H9 (cell line): ENCODE measurements at places on chromosomes 2 and 18.

- peak; percentile 50 for DNase-seq
These were observed 151.4 kb upstream of the SIX3 start for GRCh38 chr2:44789971-44790721.

- no peak for DNase-seq
These were observed 2.2 kb upstream of the SSB start for GRCh38 chr2:169796441-169796840.

DNA sequence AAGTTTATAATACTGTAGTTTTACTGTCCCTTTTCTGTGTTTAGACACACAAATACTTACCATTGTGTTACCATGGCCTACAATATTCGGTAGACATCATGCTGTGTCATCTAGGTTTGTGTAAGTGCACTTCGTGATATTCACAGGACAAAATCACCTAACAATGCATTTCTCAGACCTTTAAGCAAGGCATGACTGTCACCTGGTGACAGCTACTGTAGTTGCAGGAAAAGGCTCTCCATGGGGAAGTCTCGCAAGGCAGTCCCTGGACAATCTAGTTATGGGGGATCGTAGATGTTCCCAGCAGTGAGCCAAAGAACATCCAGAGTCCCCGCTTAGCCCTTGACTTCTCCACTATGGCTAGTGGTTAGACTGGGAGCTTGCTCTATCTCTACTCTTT lies 73.1 kb downstream of the EIF2AK3 start:
- peak; percentile 42 for DNase-seq

GRCh38 chr2:27715318-27716210 lies 51.9 kb downstream of the SLC4A1AP start:
- DNase-seq, result no peak

- no peak for DNase-seq
These were observed 1.1 kb upstream of the SALL3 start for GRCh38 chr18:78978349-78979055.

- DNase-seq, result no peak
These were observed 140.7 kb downstream of the ACOXL start for GRCh38 chr2:110873056-110873502.

- DNase-seq, result no peak
These were observed 32.9 kb downstream of the MTERF4 start for GRCh38 chr2:241068942-241069810.

GRCh38 chr2:153059338-153060052 lies 341.1 kb downstream of the ARL6IP6 start:
- no peak for DNase-seq

DNA sequence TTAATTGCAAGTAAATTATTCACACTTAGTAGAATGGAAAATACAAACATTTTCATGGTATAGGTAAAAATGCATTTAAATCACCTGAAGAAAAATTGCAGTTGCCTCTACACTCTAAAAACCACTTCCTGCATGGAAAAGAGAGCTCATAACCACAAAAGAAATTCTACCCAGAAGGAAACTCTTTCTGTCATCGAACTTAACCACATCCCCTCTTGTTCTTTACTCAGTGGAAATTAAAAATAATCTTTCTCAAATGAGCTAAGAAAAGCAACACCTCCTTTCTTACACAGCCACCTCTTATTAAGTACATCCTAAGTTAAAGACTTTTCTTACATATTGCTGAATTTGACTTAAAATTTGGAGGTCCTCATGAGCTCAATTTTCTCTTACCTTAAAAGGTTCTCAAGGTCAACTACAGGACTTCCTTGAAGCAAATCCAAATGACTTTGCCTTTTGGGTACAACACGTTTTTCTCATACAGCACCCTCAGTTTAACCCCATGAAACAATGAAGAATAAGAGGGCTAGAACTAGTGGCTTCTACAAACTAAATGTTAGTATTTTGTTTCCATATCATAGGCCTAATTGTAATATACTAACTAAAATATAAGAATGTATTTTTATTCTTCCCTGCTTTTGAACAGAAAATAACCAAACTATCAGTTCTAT lies 109.1 kb upstream of the CRIM1 start:
- no peak for DNase-seq

- DNase-seq, result no peak
These were observed 35.1 kb upstream of the ROCK2 start for GRCh38 chr2:11379558-11379957.

DNA sequence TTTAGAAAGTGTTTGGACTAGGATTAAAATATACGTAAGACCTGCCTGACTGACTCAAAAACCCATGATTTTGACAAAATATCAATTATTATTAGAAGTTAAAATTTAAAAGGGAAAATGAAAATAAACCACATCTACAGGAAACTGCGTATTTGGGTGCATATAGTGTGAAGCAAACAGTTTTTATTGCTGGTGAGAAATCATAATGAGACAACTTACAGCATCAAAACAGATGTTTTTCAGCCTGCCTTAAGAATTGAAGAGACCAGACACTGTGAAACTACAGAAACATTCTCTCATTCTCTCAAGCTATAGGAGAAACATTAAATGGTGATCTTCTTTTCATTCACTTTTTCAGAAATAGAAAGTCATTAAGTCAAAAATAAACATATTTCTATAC lies 62.9 kb downstream of the RAD51AP2 start:
- no peak for DNase-seq

- no peak for DNase-seq
These were observed 101.9 kb downstream of the PRKCE start for GRCh38 chr2:45753381-45753780.

- no peak for DNase-seq
These were observed 40.2 kb upstream of the WDSUB1 start for GRCh38 chr2:159326569-159327255.

DNA sequence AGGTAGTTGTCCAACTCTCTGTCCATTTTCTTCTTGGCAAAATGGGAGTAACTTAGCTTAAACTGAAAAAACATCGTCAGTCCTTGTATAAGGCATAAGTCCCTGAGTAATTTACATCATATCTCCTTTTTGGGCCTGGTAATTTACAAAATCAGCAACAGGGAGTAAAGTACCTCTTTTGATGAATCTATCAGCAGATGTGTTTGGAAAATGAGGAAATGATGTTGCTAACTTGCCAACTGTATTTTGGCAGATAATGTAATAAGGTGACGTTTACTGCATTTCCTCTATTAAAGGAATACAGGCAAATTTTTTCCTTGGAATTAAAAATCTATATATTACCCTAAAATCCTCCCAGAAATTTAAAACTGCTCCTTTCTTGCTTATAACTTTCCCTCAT lies 29.2 kb downstream of the ANKRD44 start:
- DNase-seq, result no peak

DNA sequence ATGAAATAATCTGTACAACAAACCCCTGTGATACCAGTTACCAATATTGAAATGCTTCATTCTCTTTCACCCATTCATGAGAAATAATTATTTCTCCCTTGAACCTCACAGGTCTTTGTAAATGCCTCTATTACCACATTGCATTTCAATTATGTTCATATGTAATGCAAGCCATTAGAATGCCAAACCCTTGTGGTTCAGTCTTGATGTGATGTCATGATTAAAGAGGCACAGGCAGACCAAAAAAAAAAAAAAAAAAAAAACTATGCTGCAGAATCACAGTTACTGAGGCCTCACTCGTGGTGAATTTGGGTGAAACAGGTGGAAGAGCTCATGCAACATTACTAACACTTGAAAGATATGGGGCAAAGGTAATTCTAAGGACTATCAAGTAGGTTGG lies 9.4 kb upstream of the EPG5 start:
- DNase-seq, result no peak

- DNase-seq, result peak; percentile 72
These were observed 1.1 kb downstream of the IGFBP5 start for GRCh38 chr2:216694082-216694825.

- DNase-seq, result no peak
These were observed 60.6 kb downstream of the FMNL2 start for GRCh38 chr2:152395572-152395971.

DNA sequence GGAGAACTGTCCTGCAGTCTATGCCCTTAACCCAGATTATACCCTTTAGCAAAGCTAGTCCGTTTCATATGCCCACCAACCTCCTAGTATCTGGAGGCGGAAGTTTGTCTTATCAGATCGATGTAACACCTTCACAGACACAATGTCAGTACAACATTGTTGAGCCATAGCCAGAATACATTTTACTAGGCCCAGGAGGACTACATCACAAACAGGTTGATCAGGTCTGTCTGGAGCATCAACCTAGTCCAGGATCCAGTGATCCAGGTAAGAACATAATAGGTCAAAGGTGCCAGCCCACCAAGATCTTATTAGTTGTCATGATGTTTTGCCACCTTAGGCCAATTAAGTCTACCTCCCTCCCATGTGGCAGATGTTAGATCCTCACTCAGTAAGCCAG lies 2.0 kb upstream of the TPRKB start:
- DNase-seq, result no peak

DNA sequence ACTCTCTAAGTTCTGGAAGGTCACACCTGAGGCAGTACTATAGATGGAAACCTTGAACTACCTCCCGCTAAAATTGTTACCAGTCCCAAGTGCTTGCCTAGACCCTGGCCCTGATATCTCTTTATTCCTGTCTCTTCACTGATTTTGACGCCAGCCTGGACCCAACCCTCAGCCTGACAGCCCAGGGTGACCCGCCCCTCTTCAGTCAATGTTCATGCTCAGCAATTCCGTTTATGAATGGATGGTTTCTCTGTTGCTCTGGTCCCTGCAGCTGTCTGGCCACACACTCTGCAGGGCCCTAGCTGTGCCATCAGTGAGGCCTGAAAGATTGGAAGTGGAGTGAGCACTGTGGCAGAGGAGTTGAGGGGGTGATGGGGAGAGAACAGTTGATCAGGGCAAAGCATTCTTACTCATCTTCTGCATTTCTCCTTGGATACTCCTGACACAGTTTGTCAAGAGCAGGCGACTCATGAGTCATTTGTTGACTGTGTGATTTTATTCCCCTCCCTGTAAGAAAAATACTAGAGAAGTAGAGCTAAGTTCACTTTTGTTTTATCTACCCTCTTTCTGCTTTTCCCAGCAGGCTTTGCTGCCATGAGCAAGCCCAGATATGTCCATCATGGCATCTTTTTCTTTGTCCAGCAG lies 46.0 kb downstream of the NPAS2 start:
- no peak for DNase-seq

GRCh38 chr2:186592137-186592875 lies 2.5 kb downstream of the ITGAV start:
- DNase-seq, result no peak

DNA sequence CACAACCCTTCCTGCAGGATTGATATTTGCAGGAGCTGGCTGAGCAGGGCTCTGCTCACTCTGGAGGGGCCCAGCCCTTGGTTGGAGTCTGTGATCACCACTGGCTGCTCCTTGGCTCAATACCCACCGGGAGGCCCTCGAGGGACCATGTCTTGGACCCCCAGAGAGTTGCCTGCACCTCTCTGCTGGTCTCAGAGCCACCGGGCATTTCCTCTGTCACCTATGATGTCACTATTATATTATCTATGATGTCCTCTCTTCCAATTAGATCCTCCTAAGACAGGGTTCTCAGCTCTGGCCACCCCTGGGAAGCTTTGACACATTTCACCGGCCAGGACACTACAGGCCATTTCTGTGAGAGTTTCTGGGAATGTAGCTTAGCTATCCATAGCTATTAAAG lies 113.1 kb downstream of the PDCL3 start:
- DNase-seq, result no peak

GRCh38 chr2:202743613-202744012 lies 108.8 kb downstream of the FAM117B start:
- no peak for DNase-seq

DNA sequence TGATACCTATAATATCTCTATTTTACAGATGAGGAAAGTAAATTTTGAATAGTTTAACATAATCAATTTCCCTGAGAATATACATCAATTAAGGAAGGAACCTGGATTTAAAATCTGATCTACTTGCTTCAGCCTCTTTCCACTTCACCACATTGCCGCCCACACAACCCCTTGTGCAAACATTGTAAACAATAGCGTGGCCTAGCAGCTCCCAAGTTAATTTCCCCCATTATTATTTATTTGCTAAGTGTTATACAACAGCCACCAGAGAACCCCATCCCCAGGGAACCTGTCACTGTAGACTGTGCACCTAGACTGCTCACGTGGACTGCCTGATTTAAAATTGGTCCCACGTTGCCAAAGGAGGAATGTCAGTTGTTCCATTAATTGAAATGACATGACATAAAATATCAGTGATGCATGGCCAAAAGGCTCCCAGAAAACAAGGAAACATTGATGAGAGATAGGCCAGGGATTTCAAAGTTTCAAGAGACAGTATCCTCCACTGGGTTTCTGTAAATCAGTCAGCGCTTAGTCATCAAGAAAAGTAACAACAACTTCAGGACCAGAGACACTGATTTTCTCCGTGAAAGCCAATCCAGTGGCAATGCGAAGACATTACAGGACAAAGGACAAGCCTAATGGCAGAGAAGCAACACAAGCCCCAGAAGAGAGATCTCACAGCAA lies 41.3 kb downstream of the SCG2 start:
- DNase-seq, result no peak

DNA sequence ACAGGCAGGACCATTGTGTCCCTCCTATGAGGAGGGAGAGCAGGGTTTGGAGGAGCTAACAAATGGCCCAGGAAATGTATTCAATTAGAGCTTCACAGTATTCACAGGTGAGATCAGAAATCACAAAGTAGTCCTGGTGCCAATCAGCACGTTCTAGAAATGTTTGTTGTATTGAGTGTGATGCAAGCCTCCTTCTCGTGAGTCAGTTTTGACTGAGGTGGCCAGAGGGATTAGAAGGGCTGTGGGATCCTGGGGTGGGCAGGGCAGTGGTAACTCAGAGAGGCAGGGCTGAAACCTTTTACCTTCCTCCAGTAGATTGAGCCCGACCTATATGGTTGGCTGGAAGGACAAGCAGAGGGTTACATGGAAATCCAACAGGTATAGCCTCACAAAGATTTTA lies 95.0 kb downstream of the BOD1L2 start:
- DNase-seq, result no peak

- DNase-seq, result no peak
These were observed 12.5 kb upstream of the LBH start for GRCh38 chr2:30218814-30219213.

DNA sequence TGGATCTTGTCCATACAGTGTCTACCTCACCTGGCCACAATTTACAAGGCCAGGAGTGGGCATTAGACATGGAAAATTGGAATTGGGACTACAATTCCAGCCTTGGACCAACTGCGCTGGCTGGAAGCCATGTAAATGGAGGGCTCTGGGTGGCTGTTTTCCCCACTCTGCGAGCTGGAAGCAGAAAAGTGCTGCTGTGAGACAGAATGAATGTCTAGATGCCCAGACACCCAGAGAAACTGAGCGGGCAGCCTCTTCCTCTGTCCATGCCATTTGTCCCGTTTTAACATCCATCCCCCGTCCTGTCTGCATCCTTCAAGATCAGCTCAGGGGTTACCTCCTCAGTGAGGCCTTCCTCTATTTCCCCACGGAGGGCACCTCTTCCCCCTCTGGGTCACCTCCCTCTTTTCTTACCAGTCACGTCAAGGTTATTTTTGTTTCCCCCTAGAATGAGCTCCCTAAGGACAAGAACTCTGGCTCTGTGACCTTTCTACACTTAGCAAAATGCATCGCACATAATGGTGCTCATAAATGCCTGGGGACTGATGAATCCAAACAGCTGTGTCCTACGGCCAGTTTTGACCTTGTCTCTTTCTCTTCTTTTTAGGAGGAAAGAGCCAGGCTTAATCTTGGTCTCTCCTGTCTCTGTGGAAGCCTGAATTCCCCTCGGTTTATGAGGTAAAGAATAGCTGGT lies 41.2 kb downstream of the MCFD2 start:
- DNase-seq, result no peak

- no peak for DNase-seq
These were observed 58.8 kb upstream of the LYPD6 start for GRCh38 chr2:149271575-149271974.

GRCh38 chr2:49248506-49248905 lies 94.2 kb upstream of the FSHR start:
- DNase-seq, result no peak
